Liver (tissue), 10 donors: ENCODE measurements at places on chromosomes 2 and 18.

- DNase-seq = no peak
Measured at GRCh38 chr2:121094101-121094500, 190.9 kb downstream of the TFCP2L1 start.

- no peak for DNase-seq
Measured at GRCh38 chr2:149213764-149214493, 116.5 kb upstream of the LYPD6 start.

GRCh38 chr2:73821227-73821626, 7.5 kb upstream of the STAMBP start:
- no peak for DNase-seq

- peak; percentile 75 for DNase-seq
Measured at GRCh38 chr2:98569197-98569793, 39.0 kb downstream of the COA5 start.

GRCh38 chr2:98565286-98565860, 42.9 kb downstream of the COA5 start:
- DNase-seq = no peak

GRCh38 chr18:33404244-33404873, 36.2 kb downstream of the CCDC178 start:
- no peak for DNase-seq

DNA sequence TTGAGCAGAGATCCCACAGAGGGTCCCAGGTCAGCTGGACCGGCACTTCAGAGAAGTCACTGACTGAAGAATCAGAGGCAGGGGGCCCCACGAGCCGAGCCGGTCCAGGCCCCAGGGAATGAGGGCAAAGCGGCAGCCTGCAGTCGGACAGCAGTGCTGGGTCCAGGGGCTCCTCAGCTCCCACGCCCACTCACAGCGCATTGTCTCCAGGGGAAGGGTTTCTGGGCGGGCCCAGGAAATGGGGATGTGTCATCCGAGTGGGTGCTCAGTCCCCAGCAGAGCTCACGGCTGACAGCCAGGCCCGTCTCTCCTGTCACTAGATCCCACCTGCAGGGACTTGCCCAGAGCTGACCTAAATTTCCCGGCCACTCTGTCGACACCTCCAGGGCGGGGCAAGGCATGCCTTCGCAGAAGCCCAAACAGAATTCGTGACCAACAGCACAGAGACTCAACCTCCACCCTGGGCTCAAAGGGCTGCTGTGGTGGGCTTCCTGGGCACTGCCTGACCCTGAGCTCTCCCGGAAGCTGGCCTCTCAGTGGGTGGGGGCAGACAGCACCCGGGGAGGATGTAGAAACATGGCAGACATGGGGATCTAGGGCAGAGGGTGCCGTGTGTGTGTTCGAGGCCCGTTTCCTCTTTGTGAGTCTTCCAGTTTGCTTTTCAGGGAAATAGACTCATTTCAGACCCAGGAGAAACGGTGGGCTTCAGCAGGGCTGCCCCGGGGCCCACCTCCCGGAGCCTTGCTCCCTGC, 42.1 kb upstream of the TAF1B start:
- DNase-seq = no peak

GRCh38 chr2:189522435-189523151, 58.0 kb downstream of the SLC40A1 start:
- DNase-seq = no peak

- DNase-seq = no peak
Measured at GRCh38 chr2:200255549-200255948, 50.9 kb upstream of the SPATS2L start.

DNA sequence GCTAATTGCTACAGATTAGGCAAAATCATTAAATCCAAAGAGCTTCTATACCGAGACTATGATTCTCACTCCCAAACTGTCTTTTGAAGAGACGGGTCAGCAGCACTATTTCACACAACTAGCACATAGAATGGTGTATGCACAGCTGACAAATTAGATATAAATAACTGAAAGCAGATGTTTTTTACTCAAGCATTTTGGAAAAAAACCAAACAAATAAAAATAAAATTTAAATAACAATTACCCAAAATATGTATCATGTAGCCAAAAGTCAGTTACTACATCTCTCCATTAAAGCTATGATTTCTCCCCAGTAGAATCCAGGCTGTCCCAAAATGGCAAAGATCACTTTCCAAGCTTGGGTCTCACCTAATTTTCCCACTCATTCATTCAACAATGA, 107.9 kb downstream of the TMEM163 start:
- DNase-seq = no peak

DNA sequence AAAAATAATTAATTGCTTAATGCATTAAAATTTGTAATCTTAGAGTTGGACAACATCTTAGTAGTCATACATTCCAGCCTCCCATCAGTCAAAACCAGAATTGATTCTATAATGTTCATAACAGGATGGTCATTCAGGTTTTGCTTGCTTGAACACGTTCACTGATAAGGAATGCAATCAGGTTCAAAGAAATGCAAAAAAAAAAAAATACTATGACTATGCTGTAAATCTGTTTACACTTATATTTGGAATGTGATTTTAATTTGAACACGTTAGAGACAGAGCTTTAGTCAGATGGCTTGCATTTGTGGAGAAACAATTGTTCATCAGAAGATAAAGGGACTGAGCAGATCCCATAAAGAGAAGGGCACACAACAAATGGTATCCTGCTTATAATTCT, 131.3 kb upstream of the UNC80 start:
- DNase-seq = no peak

DNA sequence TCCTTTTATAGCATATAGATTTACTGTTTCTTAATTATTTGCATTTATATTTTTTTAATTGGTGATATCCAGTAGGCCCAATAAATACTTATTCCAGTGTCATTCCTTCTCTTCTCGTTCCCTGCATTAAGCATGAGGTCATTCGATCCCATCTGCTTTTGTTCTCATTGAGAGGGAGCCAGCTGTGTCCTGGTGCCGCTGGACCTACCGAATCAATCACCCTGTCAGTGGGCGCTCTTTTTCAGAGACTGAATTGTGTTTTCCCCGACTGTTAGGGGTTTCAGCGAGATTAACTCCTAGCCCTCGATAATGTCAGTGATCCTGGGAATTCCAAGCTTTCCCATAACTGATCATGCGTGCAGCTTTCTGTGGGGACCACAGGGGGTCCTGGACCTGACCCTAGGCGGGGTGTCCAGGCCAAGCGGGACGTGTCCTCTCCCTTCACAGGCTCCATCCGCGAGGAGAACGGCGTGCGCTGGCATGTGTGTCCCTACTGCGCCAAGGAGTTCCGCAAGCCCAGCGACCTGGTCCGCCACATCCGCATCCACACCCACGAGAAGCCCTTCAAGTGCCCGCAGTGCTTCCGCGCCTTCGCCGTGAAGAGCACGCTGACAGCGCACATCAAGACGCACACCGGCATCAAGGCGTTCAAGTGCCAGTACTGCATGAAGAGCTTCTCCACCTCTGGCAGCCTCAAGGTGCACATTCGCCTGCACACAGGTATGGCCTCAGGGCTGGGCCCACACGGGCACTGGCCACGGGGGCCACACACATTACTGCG, 72.4 kb downstream of the ZNF236 start:
- no peak for DNase-seq

GRCh38 chr2:12856934-12857601, 140.3 kb downstream of the TRIB2 start:
- no peak for DNase-seq

GRCh38 chr2:168642873-168643272, 159.6 kb upstream of the NOSTRIN start:
- no peak for DNase-seq

DNA sequence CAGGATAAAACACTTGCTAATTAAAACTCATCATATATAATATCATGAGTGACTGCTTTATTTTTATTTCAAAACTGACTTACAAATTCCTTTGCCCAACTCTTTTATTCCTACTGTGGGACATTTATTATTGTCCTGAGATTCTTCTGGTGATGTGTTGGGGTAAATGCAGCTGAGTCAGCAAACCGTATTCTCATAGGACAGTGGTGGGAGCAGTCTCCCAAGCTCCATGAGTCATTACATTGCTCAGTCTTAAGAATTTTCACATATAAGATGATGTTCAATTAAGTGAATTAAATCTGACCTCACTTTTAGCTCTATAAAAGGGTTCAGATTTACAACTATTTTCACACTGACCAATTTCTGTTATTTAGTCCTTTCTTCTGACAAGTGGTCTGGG, 1530.7 kb downstream of the LRP1B start:
- no peak for DNase-seq

GRCh38 chr2:106932644-106933043, 46.7 kb upstream of the ST6GAL2 start:
- DNase-seq = no peak

DNA sequence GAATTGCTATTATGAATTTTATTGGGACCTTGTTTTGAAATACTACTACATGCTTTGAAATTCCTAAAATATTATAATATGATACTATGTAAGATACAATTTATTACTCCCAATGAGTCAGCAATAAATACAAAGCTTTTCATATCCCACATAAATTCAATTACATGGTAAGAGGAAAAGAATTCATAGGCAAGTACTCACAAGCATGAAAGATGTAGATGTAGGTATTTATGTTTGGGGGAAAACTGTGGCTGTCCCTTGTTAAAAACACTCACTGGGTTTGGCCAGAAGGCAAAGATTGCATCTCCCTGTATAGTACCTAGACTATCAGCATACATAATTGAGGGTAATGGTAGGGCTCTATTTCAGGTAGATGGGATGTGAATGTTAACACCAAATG, 90.4 kb downstream of the MBD2 start:
- DNase-seq = no peak

- DNase-seq = no peak
Measured at GRCh38 chr18:27261769-27262549, 76.9 kb upstream of the CHST9 start.

DNA sequence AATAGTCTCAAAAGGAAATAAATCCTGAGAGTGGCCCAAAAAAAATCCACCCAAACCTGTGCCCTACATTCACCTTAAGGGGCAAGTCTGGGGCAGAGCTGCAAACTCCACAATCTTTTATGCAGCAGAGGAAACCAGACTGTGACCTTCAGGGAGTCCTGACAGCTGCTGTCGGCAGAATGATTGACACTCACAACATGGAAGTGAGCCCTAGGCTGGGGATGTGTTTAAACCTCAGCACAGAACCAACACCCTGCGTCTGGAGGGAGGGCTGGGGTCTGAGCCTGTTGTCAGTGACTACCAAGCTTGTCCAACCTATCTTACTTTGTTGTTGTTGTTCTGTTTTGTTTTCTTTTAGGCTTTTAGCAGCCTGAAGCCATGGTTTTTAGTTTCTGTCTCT, 39.6 kb downstream of the CRACDL start:
- no peak for DNase-seq

DNA sequence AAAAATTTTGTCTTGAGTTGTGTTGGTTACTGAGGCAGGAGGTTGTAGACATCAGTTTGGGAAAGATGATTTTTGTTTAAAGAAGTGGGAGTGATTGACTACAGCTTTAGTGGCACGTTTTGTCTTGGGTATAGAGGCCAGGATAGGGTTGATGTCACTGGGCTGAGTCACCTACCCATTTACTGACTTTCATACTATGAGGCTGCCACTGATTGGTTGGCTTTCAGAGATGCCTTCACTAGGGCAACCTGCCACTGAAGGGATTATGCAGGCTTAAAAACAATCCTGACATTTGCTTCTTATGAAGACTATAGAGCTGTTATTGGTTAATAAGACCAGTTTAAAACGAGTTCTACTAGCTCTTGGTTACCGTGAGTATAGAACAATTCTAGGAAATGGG, 479.1 kb downstream of the SOX11 start:
- no peak for DNase-seq

- no peak for DNase-seq
Measured at GRCh38 chr2:54559006-54559445, 102.9 kb downstream of the SPTBN1 start.

GRCh38 chr2:203533676-203534591, 1.2 kb downstream of the RAPH1 start:
- no peak for DNase-seq

- DNase-seq = no peak
Measured at GRCh38 chr2:25301453-25302352, 40.0 kb downstream of the DNMT3A start.

DNA sequence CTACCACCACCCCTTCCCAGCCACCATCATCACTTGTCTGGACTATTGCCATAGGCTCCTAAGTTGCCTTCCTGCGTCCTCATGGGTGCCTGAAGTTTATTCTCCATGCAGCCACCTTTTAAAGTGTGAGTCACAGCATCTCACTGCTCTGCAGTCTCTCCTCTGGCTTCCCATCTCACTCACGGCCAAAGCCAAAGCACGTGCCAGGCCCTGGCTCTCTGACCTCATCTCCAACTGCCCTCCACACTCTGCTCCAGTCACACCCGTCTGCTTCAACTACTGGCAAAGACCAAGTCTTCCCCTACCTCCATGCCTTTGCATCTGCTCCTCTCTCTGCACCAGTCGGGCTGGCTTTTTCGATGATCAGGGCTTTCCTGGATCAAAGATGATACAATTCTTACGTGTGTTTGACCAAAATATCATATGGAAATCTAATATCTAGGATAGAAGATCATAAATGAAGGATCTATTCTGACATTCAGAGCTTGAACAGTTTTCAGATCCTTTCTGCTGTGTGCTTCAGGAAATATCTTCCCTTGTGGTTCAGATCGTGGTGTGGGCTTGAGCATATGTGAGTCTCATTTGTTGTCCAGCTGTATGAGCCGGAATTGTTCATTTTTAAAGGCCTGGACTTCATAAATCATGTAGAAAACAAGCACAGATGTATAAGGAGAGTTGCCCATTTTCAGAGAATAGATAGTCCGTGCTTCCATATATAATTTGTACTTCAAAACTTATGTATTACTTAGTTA, 175.6 kb downstream of the PRKCE start:
- DNase-seq = no peak

DNA sequence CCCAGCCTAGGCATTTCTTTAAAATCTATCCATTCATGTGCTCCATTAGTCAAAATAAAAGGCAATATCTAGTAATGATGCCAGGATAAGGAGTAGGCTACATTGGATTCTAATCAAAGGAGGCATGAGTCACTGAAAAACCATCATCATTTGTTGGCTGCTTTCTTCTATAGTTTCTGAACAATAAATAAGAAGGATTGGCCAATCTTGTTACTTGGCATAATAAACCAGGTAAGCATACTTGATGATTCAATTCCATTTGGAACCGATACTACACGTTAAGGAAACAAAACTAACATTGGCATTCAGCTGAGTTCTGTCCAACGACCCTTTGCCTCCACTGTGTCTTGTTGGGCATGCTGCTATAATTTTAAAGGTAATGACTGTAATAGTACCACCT, 27.2 kb downstream of the ATP8B1 start:
- no peak for DNase-seq

DNA sequence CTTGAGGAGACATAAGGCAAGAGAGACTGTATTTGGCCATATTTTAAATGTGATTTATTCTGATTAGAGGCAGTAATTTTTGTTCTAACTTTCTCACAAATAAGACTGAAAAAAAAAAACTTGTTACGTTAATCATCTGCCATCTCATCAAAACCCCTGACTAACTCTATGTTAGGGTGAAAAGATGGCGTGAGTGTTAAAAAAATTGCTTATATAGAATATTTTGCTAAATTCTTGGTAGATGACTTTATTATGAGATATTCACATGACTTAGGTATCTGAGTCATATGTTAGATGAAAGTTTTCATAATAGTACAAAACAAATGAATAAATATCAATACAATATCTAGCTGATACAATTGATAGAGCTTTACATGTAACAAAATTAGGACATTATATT, 1508.7 kb upstream of the TMEFF2 start:
- no peak for DNase-seq
